ENCODE measurements at places on chromosomes 1 and 21.

DNA sequence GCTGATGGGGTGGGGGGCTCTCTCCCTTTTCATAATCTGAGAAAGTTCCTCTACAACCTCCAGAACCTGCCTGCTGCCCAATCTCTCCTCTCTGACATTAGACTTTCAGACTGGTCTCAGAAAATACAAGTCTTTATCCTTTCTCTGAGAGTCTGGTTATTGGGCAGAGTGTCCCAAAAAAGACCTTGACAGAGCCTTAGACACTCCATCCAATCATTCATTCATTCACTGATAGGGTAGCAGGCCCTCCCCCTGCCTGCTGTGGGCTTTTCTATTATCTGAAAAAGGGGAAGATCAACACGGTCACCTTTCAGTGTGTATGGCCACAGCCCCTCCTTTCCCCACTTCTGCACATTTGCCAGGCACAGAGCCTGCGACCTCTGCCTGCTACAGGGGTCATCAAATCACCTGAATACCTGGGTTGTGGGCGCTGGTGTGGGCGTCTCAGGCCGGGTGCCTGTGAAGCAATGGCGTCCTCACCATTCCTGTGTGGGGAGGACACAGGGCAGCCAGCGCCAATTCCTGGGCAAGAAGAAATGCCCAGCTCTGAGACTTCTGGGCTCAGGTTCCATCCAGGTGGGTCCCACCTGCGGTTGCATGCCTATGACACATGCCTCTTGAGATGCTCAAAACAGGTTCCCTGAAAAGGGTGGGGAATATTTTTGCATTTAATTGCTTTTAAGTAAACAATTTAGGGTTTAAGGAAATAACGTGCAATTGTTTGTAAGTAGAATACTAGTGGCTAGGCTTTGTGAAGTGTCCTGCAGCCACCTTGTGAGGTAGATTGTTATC is 52.8 kb downstream of the ELK4 start:
- DNase-seq = no peak

DNA sequence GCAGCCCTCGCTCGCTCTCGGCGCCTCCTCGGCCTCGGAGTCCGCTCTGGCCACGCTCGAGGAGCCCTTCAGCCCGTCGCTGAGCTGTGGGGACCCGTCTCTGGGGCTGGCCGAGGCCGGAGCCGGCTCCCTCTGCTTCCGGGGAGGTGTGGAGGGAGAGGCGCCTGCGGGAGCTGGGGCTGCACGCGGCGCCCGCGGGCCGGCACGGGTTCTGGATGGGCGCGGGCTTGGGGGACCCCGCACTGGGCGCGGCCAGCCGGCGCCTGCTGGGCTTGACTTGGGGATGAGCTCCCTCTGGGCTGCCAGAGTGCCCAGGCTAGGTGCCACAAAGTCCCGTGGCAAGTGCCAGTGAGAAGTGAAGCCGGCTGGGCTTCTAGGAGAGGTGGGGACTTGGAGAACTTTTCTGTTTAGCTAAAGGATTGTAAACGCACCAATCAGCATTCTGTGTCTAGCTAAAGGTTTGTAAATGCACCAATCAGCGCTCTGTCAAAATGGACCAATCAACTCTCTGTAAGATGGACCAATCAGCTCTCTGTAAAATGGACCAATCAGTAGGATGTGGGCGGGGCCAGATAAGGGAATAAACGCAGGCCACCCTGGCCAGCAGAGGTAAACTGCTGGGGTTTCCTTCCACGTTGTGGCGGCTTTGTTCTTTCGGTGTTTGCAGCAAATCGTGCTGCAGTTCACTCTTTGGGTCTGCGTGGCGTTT is 20.2 kb downstream of the EXOC8 start:
- no peak for DNase-seq

DNA sequence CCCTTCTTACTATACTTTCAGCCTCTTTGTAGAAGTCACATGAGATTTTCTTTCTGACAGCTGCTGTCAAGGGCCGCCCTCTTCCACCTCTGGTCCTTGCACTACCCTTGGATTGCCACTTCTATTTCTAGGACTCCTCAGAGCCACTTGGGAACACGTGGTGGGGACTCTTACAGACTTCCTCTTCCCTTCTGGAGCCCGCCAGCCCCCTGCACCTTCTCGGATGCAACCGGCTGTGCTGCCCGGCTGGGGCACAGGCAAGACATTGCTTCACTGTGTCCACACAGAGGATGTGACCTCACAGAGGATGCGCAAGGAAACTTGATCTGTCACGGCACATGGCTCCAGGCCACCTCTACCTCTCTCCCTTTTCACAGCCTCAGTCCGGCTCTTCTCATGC is 2.4 kb upstream of the IKBKE start:
- peak; percentile 40 for DNase-seq

DNA sequence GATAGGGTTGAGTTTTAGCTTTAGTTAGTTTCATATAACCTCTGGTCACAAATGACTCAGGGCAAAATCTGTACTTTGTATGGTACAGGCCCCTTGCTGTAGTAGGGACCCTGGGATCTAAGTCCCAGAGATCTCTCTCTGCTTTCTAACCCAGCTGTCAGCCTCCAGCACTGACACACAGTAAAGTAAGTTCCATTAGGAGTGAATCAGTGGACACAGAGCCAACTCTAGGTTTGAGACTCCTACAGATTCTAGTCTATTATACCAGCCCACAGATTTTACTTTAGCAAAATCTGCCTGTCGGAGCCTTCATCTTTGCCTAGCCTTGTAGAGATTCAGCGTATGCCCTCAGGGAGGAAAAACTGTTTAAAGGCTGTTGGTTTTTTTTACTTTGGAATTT is 52.5 kb downstream of the ANGPTL1 start:
- peak; percentile 79 for DNase-seq

GRCh38 chr1:183218971-183219615 is 33.0 kb downstream of the LAMC2 start:
- no peak for DNase-seq

DNA sequence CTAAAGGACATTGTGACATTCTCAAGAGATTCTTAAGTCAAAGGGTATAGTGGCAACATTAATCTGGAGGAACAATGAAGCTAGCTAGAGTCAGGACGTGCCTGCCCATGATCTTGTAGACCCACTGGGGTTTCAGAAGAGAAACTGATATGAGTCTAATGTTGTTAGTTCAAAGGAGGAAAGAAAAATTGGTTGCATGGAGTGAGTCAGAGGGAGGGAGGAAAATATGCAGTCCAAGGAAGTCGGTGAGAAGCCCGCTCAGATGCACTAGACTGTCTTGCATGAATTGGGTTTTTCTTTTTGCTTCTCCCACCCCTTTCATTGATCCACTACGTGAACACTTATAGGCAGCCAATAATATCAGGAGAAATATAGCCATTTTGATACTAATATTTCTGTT is 53.8 kb upstream of the SYT14 start:
- peak; percentile 66 for DNase-seq

- DNase-seq = no peak
Observed at GRCh38 chr21:41712730-41713129, 54.1 kb downstream of the RIPK4 start.

DNA sequence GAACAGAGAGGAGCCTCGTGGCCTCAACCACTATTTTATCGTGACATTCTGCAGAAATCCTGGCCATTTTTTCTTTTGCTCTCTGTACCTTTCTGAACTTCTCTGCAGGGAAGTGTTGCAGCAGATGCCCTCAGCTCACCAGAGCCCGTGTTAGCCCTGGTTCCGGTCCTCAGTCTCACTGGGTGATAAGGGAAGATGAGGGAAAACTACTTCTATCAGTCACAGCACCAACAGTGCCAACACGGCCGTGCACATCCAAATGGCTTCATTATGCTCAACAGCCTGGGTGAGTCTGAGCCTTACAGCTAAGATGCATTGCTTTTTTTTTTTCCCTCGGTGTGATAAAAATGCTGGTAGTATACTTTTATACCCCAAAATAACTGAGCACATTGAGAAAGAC is 93.0 kb downstream of the KIF26B start:
- no peak for DNase-seq

DNA sequence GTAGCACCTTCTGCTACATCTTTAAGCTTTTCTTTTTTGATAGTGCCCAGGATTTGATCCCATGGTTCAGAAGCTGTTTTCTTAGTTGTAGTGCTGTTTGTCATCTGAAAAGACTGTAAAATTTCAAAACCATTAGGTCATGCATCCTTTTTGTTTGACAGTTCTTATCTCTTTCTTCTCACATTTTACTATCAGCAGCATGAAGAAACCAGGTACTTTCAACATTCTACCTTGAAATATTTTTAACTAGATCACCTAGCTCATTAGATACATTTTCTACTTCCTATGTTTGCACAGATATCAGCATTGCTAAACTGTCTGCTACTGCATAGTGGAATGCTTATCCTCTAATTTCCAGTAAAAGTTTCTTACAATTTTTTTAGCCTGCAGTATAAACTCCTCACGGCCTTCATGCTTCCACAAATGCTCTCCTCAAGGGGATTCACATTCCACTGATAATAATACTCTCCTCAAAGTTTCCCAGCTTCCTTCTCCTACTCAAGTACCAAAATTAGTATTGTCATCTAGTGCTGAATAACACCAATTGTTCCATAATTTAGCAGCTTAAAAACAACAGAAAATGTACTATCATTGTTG is 243.9 kb upstream of the ZRANB2 start:
- no peak for DNase-seq

- no peak for DNase-seq
Observed at GRCh38 chr1:51578383-51579109, 38.3 kb upstream of the OSBPL9 start.

DNA sequence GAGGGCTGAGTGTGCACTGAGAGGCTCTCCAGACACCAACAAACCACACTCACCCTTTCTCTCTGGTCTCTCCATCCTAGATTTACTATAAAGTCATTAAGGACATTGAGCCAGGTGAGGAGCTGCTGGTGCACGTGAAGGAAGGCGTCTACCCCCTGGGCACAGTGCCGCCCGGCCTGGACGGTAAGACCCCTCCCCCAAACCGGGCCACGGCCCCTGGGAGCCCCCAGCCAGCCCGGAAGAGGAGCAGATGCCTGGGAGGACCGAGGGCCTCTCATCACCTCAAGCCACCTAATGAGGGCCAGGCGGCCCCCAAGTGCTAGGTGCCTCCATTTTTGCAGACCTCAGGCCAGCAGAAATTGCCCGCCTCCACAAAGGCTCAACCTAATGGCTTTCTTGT is 58.1 kb upstream of the ARHGEF16 start:
- DNase-seq = no peak

GRCh38 chr1:5481889-5482288 is 510.3 kb downstream of the NPHP4 start:
- DNase-seq = no peak

- DNase-seq = peak; percentile 21
Observed at GRCh38 chr1:200258447-200259375, 151.1 kb downstream of the ZNF281 start.

DNA sequence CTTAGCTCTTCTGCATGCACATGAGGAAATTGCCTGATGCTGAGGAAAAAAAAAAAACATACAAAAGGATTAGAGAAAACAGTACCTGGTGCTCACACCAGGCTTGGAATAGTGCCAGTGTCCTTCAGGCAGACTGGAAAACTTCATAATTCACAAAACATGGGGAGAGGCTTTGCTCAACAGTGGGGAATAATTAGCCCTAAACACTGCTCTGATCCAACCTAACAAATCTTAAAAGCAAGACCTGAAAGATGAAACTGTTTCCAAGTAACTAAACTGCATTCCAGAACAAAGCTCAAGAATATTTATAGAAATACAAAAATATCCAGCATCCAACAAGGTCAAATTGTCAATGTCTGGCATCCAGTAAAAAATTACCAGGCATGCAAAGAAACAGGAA is 124.8 kb downstream of the AK5 start:
- DNase-seq = peak; percentile 11

DNA sequence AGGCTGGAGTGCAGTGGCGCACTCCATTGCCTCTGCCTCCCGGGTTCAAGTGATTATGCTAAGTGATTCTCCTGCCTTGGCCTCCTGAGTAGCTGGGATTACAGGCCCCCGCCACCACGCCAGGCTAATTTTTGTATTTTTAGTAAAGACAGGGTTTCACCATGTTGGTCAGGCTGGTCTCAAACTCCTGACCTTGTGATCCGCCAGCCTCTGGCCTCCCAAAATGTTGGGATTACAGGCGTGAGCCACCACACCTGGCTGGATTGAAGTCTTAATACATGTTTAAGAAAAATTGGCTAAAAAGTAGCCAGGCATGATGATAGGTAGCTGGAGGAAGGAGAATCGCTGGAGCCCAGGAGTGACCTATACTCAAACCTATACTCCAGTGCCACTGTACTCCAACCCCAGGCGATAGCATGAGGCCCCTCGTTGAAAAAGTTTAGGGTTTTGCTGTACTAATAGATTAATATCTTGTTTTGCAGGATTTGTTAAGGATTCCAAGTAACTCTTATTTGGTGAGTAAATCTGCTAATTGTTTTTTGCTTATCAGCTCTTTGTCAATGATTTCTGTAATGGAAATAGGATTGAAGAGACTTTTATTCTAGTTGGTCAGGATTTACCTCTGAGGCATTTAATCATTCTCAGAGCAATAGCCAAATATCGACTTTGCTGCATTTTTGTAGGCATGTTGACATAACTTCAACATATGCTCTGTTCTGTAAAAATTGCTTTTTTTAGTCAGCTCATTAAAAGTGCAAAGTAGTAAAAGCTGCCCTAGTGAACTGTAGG is 2.0 kb downstream of the RCC1 start:
- DNase-seq = no peak

DNA sequence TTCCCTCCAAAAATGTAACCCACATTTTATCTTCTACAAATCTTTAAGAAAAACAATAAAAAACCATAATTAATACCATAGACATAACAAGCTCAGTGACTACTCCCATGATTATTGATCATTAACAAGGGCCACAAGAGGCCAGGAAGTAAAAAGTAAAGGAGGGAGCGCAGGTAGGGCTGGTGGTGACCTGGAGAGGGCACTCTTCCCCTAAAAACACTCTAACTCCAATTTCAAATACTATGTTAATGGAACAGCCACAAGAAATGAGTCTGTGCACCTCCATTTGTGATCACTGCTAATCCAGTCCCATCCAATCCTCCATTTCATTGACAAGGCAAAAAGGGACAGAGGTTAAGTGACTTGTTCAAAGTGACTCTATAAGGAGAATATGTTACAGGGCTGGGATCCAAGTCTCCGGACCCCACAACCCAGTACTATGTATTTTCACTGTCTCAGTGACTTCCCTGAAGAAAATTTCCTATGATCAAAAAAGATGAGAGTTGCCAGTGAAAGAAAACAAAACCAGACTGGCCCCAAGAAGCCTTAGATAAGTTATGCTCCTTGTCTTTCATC is 41.2 kb upstream of the CFAP298 start:
- peak; percentile 10 for DNase-seq

GRCh38 chr1:237664348-237664747 is 226.4 kb downstream of the ZP4 start:
- no peak for DNase-seq

DNA sequence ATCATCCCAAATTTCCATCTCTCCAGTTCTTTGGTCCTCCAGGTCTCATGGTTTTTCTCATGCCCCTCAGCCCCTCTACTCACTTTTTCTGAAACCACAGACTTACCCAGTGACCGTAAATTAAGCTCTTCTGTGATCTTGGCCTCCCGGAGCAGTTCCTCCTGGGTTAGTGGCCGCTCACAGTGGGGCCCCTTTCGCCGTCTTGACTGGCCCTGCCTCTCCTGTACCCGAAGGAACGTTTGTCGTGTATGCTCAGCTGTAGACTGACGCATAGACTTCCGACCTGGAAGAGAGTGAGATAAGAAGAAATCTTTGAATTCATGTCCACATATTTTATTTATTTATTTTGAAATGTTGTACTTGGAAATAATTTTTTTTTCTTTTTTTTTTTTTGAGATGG is 5.8 kb downstream of the VPS72 start:
- DNase-seq = no peak

All from IMR-90 (cell line).